ENCODE measurements at places on chromosomes 12 and 14.

- no peak for DNase-seq
These were observed 129.2 kb upstream of the ARHGAP5 start for GRCh38 chr14:31947680-31948595.

DNA sequence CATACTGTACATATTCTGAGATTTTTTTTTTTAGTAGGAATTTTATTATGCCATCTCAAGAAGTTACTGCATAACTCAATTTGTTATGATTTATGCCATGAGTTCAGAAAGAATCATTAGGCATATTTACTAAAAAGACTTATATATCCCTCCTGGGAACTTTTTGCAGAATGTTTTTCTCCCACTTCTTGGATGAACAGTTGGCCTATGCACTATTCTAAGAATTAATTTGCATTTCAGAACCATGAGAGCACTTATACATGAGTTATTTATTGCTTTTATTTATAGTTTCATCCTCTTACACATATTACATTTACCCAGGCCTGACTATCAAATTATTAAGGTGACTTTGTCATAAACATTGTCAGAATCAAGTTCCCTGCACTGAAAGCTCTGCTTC, 6.3 kb upstream of the LRIG3 start:
- DNase-seq: no peak

DNA sequence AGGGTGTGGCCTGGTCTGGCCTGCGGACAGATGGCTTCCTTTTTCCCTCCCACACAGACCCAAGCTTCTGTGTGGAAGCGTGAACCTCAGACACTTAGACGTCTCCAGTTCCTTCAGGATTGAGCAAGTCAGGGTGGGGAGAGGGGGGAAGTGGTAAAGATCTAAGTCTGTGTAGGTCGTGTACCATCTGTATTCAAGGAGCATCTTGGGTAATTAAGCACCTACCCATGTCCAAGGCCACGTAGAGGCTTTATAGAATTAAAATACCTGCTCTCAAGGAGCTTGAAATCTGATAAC, 1.7 kb downstream of the AVIL start:
- no peak for DNase-seq

DNA sequence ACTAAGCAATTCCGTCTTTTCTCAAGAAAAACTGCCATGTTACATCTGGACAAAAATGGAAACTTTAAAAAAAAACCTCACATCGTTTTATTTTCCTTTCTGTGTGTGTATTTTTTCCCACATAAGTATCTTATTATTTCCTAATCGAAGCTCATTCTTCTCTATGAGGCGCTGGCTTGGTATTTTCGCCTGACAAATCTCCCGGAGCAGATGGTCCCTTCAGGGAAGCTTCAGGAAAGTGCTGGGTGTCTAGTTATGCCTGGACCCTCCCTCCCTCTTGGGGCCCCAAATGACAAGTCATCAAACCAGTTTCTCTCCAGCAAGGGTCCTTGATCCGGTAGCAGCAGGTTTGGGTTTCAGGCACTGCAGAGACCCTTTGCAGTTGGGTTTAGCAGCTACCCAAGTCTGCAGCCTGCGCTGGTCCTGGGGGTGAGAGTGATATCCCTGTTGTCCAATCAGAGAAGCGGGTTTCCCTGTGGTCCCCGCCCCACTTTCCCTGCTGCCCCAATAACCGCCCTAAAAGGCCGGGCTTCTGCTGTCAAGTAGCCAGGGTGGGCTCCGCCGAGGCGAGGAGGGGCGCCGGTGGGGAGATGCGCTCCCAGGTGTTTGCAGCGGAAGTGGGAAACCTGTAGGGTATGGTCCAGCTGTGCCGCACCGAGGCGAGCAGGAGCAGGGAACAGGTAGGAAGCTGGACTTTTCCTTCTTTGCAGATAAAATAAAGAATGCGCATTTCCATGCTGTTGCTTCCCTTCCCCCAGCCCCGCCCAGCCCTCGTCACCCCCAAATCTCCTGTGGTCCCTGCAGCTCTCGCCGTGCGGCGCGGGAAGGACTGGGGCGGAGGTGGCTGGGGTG, at the start of gene CNTN1:
Gene CNTN1 (plus strand): TSS at position 527 of the 852 bp plus-strand sequence.
- DNase-seq: no peak

GRCh38 chr14:63725786-63726460, 1.9 kb downstream of the SGPP1 start:
- no peak for DNase-seq

- peak; percentile 56 for DNase-seq
These were observed 840 bp downstream of the PNP start for GRCh38 chr14:20469890-20470602.

DNA sequence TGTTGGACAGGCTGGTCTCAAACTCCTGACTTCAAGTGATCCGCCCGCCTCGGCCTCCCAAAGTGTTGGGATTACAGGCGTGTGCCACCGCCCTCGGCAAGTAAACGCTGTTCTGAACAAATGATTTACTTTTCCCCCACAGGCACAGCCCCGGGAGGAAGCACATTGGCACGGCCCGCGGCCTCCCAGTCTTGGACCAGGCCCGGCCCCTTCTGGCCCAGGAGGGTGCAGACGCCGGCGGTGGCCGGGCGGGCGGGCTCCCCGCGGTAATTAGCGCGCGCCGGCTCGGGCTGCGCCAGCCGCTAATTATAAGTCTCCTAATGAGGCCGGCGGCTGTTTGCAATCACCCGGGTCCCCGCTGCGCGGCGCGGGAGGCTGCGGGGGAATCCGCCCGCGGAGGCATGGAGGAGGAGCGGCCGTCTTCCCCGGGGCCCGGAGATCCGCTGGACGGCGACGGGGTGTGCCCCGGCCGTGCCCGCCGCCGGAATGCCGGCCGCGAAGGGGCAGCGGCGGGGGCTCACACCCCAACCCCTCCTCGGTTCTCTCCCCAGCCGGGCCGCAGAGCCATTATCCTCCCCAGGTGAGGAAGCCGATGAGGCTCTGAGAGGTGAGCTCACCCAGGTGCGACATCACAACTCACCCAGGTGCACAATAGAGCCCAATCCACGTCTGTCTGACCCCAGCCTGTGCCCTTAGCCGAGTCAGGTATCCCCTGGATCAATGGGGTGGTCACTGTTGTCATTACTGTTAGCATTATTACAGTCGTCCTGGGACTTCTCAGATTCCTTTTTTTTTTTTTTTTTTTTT, 3.3 kb upstream of the POP5 start:
- peak; percentile 65 for DNase-seq

DNA sequence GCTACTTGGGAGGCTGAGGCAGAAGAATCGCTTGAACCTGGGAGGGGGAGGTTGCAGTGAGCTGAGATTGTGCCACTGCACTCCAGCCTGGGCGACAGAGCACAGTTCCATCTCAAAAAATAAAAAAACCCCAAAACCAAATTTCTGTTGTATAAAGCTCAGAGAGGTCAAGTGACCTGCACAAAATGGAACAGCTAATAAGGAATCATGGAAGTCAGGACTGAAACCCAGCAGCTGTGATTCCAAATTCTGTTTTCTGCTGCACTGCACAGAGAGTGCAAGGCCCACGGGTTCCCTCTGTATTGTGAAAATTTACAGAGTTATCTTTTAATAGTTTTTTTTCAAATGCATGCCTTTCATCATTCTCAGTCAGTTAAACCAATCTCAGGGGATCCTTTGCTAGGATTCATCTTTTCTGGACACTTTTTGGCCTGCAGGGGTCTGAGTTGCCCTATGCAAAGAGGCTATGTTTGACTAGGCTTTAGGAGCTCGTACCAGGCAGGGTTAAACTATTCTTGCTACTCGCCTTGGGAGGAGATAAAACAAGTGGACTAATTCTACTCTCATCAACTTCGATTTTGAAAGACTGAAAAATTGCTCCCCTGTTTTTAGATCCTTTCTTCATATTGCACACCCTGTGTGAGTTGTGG, 26.1 kb upstream of the AACS start:
- no peak for DNase-seq

- no peak for DNase-seq
These were observed 97.8 kb downstream of the VRK1 start for GRCh38 chr14:96894966-96895365.

DNA sequence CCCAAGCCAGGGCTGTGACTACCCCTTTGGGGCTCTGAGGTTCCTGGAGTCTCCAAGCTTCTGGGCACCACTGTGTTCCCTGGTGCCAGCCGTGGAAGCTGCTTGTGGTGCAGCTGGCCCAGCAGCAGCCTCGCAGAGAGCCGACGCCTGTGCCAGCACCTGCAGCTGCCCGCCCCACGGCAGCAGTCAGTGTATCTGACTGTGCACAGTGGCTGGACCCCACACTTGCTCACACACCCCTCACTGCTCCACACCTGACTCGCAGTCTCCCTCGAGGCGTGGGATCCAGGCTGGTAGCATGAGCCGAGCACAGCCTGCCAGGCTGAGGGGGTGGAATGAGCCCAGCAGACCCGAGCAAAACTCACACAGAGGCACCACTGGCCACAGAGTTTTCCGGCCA, 325.2 kb downstream of the PCNX1 start:
- no peak for DNase-seq

GRCh38 chr14:96105926-96106441, 66.8 kb downstream of the C14orf132 start:
- no peak for DNase-seq

DNA sequence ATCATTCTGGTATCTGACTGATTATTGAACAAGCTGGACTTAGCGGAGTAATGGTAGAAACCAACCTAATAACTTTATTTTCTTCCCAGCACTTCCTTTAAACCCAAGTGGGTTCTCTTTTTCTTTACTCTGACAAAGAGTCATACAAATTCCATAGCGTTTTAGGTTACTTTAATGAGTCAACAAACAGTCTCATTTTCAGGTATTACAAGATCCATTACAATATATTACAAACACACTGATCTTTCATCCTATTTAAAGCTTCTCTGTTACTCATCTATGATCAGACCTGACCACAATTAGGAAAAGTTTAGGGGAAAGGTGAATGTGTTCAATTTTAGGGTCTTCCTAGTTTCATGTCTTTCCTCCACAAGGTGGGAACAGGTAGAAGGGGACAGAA, 39.4 kb upstream of the PTPRQ start:
- no peak for DNase-seq

DNA sequence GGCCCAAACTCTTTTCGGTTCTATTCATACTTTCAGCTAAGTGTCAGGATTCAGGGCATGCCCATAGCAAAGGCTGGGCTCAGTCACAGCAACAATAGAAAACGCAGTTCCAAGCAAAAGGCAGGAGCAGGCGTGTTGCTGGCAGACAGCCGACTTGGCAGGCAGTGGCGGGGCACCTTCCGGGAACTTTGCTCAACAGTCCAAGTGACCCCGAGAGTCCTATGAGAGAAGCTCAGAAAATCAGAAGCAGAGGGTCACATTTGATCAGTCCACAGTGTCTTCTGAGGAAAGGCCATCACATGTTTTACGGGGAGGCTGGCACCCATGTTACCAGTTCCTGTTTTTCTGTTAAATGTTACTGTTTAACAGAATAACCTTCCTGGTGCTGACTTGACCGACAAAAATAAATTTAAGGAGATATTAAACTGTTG, 115.0 kb downstream of the DACT1 start:
- no peak for DNase-seq

GRCh38 chr14:96424109-96424989, 32.4 kb downstream of the AK7 start:
- DNase-seq: peak; percentile 70

GRCh38 chr12:25438638-25439037, 114.4 kb downstream of the LMNTD1 start:
- DNase-seq: no peak

- DNase-seq: peak; percentile 50
These were observed 17.2 kb downstream of the TTC9 start for GRCh38 chr14:70658899-70659298.

DNA sequence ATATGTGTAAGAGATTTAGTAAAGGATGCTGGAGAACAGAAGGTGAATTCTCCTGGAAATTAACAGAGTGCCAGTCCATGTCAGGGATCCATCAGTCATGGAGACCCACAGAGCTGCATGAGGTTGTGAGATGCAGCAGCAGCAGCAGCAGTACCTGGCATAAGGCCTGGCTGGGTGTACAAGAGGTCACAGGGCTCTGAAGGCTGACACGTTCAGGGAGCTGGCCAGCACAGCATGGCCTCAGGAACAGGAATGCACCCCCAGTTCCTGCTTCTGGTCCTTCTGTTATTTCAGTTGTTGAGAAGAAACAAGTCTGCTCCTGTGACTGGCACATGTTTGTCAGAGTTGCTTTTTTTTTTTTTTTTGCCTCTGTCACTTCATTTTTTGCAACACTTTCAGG, 210.8 kb downstream of the CNTN1 start:
- DNase-seq: no peak

DNA sequence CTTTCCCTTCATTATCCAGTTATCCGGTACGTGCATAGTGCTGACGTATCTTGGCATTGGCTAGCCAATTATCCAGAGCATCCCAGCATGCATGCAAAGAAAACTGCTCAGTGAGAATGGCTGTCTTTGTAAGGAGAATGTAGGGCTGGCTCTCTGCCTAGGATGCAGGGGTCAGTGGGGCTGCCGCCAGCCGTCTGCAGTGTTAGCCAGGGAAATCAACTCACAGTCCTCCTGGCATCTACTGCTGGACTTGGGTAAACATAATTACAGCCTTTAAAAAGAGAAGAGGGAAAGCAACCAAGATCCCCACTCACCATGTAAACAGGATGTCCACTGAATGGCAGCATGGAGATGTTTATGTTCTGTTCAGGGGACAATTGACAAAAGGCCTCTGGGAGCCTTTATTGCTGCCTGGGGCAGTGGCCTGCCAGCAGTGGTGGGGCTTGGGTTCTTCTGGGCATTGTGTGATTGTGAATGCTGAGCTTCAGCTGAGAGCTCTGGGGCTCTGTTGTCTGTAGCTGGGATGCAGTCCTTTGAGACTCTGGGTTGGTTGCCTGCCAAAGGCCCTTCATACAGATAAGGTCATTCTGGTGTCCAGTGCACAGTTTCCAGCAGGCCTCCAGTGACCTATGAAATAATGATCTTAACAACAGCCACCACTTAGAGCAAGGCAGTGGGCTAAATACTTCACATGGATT, 121.8 kb downstream of the TBC1D30 start:
- no peak for DNase-seq

DNA sequence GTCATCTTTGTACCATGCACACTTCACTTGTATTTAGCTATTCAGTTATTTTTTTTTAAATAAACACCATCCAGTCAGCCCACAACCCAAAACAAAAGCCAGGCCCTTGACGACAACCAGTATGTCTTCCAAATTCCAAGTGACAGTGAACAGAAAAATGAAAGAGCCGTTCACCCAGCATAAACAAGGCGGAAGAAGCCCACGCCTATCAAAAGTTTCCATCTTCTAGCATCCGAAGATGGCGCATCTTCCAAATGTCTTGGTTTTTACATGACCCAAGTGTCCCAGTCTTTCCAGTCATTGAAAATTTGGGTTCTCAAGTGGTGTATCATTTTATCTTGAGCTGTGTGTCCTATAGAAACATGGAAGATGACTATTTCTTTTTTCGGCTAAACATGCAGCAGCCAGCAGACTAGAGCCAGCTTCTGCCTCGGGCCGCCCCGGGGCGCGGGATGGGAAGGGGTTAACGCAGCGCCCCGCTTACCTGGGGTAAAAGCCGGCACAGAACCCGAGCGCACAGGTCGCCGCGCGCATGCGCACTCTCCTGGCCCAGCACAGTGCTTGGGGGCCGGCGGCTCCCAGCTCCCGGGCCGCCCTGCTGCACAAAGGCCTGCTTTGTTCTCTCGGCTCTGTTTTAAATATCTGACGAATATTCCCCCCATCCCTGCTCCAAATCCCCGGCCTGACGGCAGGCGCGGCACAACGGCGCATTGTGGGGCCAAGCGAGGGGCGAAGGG, 164.8 kb downstream of the ZFP36L1 start:
- DNase-seq: peak; percentile 62
